Activated CD4-positive, alpha-beta T cell treated with anti-CD3 and anti-CD28 coated beads, Interleukin-2, amount 50 U/mL, for 1 hour (primary cell): ENCODE measurements at places on chromosomes 5 and 9.

DNA sequence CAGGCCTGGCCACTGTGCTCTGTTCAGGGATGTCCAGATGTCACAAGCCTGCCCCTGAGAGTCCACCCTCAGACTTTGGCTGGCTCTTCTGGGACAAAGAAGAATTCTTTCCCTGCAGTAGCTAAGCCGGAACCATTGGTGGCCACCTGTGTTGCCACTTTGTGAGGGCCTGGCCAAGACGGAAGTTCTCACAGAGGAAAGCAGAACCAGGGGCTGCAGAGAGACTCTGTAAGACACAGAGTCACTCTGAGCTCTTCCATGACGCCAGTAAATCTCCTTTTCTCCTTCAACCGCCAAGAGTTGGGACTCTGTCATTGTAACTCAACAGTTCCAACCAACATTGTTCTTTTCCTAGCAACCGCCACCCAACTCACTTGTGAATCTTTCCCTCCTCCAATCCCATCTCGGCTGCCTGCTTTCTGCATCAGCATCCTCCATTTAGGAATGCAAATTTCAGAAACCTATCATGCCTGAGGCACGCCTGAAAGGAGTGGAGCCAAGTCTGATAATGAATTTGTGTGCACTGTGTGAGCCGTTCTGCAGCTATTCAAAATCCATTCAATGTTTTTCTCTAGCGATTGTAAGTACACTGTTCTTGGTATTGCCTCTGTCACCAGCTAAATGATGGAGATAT is 37.8 kb upstream of the ATP6V1G1 start:
- no peak for DNase-seq

DNA sequence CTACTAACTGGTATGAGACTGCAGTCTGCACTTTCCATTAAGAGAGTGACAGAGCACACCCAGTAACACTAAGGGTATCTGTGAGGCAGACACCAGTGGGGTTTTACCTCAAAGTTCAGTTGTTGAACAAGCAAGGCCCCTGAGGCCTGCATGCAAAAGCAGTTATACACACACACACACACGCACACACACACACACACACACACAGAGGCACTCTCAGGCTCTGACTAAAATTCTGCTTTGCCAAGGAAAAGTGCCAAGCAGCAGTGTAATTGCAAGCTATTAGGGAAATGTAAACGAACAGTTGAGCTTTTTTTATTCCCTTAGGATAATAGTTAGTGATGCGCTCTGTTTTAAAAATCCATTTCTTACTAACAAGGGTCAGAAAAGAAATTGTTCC is 377.1 kb downstream of the SPOCK1 start:
- no peak for DNase-seq

DNA sequence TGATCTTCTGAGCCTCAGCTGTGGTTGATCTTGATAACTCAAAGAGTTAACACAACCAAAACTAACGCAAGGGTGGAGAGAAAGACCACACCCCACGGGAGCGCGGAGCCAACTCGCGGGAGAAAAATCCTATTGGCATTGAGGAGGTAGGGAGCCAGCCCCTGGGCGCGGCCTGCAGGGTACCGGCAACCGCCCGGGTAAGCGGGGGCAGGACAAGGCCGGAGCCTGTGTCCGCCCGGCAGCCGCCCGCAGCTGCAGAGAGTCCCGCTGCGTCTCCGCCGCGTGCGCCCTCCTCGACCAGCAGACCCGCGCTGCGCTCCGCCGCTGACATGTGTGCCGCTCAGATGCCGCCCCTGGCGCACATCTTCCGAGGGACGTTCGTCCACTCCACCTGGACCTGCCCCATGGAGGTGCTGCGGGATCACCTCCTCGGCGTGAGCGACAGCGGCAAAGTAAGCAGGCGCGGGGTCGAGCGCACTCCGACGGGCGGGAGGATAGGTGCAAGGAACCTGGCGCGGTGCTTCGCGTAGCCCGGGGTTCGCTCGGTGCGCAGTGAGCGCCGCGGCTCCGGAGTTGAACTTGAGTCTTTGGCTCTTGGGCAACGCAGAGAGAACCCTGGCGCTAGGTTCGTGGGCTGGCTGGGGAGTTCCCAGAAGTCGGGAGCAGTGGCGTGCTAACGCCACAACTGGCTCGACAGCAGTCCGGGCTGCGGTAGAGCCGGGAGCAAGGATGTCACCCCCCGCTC is at the start of gene GDA:
TSS of gene GDA (plus strand) at position 210 of the 745 bp plus-strand sequence. CDS start at position 330, 120 bp downstream.
- DNase-seq: no peak

- no peak for DNase-seq
Observed at GRCh38 chr5:120818128-120818527, 354.0 kb downstream of the PRR16 start.

DNA sequence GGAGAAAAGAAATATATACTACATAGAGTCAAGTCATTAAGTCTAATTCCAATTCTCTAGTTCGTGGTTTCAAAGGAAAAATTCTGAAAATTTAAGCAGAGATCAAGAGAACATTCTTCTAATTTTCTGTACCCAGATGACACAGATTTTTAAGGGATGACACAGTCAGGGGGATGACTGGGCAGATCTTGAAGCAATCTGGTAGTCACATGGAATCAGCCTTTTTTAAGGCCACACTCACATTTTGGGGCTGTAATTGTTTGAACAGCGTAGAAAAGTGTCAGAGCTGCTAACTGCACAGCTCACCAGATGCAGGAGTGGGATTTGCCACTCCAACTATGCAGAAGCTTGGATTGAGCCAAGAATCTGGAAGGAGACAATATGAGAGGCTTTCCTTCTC is 20.4 kb downstream of the PDE4D start:
- DNase-seq: no peak

GRCh38 chr9:18796696-18797270 is 236.2 kb downstream of the SAXO1 start:
- no peak for DNase-seq

- DNase-seq: no peak
Observed at GRCh38 chr5:101677961-101678360, 618.1 kb downstream of the SLCO4C1 start.

- DNase-seq: no peak
Observed at GRCh38 chr9:107222020-107222522, 61.0 kb upstream of the RAD23B start.

- no peak for DNase-seq
Observed at GRCh38 chr9:71816916-71817451, 48.7 kb upstream of the CEMIP2 start.

GRCh38 chr5:171850324-171850947 is 64.8 kb downstream of the SMIM23 start:
- DNase-seq: no peak

DNA sequence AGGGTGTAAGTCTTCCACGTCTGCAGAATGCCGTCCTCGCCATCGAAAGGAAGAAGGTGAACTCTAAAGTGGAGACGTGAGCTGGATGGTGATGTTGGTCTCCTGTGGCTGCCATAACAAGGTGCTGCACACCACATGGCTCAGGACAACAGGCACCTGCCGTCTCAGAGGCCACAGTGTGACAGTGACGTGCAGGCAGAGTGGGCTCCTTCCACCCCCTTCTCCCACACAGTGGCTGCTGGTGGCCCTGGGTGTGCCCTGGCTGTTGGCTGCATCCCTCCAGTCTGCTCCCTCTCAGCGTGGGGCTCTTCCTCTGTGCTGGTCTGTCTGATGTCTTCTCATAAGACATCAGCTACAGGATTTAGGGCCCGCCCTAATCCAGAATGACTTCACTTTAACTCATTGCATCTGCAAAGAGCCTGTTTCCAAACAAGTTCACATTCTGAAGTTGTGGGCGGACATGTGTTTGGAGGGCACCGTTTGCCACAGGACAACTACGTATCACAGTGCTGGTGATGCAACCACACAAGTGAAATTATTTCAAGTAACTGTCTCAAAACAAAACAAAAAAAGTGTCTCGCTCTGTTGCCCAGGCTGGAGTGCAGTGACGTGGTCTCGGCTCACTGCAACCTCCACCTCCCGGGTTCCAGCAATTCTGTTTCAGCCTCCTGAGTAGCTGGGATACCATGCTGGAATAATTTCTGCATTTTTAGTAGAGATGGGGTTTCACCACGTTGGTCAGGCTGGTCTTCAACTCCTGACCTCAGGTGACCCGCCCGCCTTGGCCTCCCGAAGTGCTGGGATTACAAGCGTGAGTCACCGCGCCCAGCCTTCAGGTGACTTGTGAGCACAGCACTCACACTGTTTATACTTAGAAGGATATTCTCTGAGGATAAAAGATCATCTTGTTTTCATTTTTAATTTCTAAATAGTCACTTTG is 31.2 kb upstream of the CLPTM1L start:
- no peak for DNase-seq

DNA sequence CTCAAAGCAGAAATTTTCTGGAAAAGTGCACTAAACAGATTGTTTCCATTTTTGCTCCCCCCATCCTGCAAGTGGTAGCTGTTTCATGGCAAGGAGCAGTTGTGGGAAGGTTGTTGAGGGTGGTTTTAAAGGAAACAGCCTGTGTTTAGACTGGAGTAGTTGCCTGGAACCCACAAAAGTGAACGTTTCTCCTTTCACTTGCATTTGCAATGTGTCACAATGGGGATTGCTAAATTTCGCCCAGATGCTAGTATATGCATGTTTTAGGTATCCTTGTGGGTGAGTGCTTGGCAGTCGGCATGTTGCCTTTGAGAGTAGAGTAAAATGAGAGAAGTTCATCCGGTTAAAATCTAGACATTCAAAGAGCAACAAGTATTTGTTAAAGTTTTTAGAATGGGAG is 1099.9 kb upstream of the DMAC1 start:
- no peak for DNase-seq

GRCh38 chr9:36169708-36170107 is 520 bp downstream of the CCIN start:
- DNase-seq: no peak

GRCh38 chr9:37892063-37892462 is 11.9 kb downstream of the SLC25A51 start:
- no peak for DNase-seq
